ENCODE measurements at places on chromosomes 7 and 10.

DNA sequence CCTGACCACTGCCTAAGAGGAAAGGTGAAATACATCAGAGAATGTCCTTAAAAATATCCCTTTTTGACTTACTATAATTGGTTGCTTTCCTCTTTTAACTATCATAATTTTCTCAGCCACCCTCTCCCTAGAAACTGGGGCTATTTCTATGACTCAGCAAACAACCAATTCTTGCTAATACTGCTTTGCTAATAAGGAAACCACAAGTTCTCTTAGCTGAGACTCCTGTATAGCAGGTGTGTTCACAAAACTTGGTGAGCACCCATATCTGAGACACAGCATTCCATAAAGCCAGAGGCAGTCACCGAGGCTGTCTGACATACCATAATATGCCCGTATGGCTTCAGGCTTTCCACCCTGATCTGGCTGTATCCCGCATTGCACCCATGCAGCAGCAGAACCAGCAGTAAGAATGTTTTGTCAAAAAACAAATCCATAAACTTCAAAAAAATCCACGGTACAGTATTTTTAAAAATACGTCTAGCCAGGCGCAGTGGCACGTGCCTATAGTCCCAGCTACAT is 191.7 kb upstream of the C7orf33 start:
- peak; percentile 21 for DNase-seq

- DNase-seq: no peak
Observed at GRCh38 chr10:128122931-128123330, 3.3 kb downstream of the MKI67 start.

DNA sequence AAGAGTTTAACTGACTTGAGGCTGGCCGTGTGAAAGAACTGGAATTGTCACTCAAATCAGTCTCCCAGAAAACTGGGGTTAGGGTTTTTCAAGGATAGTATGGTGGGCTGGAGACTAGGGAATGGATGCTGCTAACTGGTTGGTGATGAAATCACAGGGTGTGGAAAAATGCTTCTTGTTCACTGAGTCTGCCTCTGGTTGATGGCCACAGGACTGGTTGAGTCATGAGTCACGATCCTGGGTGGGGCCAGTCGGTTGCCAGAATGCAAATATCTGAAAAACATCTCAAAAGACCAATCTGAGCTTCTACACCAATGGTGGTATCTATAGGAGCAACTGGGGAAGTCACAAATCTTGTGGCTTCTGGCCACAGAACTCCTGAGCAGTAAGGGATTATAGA is 16.3 kb upstream of the BAMBI start:
- DNase-seq: no peak

DNA sequence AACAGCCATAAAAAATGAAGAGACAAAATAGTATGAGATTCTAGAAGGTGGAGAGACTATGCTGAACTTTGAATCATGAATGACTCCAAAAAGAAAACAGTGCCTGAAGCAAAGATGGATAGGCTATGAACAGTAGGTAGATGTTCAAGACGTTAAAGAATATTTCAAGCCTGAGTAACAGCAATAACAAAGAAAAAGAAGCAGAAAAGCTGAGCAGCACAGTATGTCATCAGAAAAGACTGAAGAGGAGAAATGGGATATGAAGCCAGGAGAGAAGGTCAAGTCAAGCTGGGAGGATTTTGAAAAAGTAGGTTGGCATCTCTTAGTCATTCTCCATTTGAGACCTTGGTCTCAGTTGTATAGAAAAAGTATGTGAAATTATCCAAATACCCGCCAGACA is 484.4 kb downstream of the SORCS1 start:
- DNase-seq: no peak

GRCh38 chr10:62594093-62594520 is 210.4 kb upstream of the ADO start:
- DNase-seq: peak; percentile 65

DNA sequence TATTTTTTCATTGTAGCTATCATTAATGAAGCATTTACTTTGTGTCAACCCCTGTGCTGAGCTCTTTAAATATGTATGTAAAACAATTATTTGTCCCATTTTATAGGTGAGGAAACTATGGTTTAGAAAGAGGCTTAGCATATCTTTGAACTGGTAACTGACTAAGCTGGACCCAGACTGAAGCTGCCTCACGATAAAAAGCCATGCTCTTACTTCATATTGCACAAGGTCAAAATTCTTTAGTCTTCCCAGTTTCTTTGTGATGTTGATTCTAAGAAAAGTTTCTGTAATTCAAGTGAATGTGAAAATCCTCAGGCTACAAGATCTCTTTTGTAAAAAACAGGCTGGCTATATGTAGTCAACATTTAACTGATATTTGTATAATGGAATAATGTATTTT is 46.6 kb upstream of the SLC16A12 start:
- no peak for DNase-seq

DNA sequence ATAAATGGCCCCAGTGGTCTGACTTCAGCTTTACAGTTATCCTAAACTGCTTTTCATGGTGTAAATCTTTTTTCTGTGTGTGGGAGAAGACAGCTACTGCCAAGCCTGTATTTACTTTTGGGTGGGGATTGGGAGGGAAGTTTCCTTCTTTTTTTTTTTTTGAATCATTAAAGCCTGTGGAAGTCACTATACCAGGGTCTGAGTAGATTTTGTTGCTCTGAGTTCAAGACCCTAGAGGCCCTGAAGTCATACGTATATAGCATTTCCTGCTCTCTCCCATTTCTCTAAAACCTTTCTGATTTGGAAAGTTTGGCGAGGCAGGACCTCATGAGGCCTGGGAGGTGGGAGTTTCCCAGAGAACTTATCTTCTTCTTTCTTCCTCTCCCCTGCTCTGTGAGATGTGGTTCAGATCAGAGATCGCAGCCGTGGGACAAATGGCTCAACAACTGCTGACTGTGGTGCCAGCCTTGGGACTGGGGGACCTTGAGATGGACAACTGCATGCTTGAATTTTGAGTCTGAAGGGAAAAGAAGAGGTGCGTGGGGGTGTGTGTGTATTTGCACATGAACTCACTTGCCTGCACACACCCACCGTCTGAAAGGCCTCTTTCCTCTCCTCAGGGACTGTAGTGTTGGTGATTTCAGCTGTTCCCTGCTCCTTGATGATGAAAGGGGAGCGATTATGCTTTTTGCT is 18.1 kb downstream of the LRMDA start:
- DNase-seq: no peak

- no peak for DNase-seq
Observed at GRCh38 chr10:13335881-13336280, 12.2 kb downstream of the SEPHS1 start.

GRCh38 chr10:128095027-128095752 is 31.0 kb downstream of the MKI67 start:
- peak; percentile 65 for DNase-seq

DNA sequence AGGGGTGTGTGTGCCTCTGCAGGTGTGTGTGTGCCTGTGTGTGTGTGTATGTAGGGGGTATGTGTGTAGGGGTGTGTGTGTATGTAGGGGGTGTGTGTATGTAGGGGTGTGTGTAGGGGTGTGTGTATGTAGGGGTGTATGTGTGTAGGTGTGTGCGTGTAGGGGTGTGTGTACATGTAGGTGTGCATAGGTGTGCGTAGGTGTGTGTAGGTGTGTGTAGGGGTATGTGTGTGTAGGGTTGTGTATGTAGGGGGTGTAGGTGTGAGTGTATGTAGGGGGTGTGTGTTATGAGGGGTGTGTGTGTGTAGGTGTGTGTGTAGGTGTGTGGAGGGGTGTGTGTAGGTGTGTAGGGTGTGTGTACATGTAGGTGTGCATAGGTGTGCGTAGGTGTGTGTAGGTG is 48.6 kb upstream of the PSMG3 start:
- DNase-seq: no peak

GRCh38 chr10:131014271-131014670 is 297.2 kb downstream of the TCERG1L start:
- DNase-seq: no peak

DNA sequence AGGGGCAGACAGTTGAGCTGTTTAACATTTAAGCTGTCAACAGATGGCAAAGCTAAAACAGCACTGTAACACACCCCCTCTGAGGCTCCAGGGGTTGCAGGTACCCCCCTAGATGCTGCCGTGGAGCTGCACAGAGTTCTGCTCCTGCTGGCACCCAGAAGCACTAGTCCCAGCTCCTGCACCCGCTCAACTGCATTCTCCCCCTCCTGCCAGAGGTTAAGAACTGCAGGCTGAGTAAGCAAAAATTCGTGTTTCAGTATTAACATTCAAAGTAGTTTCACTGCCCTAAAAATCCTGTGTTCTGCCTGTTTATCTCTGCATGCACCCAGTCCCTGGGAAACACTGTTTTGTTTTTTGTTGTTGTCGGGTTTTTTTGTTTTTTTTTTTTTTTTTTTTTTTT is 790.8 kb upstream of the KCND2 start:
- DNase-seq: peak; percentile 1

DNA sequence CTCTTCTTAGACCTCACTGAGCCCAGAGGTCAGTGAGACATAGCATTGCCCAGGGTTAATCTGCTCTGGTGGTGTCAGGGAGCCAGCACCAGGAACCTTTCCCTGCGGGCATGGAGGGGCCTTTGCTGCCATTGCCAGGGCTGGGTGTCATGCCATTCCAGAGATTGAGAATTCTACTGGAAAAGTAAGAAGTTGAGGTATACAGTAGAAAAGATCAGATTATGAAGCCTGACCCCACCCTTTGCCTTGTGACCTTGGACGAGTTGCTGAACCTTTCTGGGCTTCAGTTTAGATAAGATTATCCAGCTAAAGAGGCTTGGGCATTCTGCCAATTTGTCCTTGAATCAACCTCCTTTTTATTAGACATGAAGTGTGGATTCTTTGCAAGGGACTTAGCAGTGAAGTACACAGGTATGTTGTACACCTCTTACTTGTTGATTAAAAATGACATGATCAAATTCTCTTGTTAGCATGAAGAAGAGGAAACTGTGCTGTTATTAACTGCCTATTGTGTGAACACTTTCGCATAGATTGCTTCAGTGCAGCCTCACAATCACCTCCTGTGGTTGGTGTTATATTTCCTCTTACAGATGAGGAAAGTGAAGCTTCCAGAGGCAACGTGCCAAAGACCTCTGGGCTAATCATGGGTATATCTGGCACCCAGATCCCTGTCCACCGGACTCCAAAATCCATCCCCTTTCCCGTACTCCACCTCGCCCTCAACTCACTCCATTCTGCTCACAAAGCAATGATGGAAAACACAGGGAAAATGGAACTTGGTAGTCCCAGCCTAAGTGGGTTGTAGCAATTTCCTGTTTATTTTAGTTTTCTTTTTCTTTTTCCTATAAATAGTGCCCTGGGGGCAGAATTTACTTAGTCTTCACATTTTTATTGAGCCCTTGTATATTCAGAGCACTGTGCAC is 151.3 kb downstream of the CAMK1D start:
- no peak for DNase-seq

DNA sequence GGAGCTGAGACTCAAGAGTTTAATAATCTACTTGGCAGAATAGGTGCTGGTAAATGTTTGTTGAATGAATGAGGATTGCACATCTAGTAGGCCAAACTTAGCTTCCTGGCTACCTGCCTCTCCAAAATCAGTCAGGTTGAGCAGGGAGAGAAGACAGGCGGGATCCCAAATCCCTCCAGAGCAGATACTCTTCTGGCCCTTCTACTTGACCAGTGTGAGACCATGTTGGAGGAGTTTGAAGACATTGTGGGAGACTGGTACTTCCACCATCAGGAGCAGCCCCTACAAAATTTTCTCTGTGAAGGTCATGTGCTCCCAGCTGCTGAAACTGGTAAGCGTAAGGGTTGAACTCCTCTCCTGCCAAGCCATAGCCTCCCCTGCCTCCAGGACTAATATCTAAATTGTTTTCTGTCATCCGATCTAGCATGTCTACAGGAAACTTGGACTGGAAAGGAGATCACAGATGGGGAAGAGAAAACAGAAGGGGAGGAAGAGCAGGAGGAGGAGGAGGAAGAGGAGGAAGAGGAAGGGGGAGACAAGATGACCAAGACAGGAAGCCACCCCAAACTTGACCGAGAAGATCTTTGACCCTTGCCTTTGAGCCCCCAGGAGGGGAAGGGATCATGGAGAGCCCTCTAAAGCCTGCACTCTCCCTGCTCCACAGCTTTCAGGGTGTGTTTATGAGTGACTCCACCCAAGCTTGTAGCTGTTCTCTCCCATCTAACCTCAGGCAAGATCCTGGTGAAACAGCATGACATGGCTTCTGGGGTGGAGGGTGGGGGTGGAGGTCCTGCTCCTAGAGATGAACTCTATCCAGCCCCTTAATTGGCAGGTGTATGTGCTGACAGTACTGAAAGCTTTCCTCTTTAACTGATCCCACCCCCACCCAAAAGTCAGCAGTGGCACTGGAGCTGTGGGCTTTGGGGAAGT is 2.2 kb upstream of the MBLAC1 start:
- no peak for DNase-seq

GRCh38 chr10:123583639-123584418 is 82.3 kb upstream of the GPR26 start:
- DNase-seq: peak; percentile 31

DNA sequence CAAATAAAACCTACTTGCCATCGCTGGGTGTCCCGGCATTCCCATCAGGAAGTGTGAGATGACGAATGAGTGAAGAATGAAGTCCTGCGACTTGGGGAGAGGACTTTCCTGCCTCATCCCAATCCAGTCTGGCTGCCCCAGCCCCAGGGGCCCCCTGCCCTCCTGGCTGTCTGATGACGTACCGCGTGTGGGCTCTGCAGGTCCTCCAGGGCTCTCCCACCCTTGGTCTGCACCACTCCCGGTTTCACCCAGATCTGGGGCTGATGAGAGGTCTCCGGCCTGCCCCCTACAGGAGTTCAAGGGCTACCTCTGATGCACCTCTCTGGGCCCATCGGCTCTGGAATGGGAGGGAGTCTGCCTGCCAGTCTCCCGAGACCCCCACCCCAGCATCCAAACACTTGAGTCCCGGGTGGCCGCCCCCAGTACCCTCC is 9.8 kb downstream of the ATP6V1F start:
- no peak for DNase-seq

Data from activated CD4-positive, alpha-beta T cell treated with anti-CD3 and anti-CD28 coated beads, Interleukin-2, amount 50 U/mL, for 16 hours (primary cell).